ENCODE measurements at places on chromosomes 6 and 20.

- no peak for DNase-seq
Measured at GRCh38 chr6:134994431-134994830, 44.5 kb upstream of the ALDH8A1 start.

DNA sequence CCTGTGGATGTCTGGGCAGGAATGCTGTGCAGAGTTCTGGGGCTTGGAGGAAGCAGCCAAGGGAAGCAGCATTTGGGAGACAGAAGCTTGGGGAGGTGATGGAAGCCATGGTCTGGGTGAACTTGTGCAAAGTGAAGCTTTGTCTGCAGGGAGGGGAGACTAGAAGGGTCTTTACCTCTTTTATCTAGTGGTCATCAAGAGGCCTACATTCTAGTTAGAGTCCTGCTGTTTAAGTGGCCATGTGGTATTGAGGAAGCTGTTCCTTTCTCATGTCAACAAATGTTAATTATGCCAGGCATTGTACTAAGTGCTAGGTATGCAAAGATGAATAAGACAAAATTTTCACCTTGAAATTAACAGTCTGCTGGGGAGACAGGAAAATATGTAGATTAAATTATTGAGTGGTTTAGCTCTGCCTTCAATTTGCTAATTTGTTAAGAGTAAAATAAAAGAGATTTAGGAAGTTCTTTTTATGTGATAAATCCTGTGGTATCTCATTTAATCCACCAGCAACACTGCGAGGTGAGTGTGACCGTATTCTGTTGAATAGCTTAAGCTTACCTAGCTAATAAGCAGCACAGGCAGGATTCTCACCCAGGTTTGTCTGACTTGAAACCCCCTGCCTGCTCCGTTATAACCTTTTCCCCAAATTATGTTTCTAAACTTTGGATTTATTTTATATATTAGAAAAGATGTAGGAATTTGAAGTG, 43.1 kb downstream of the ARID1B start:
- no peak for DNase-seq

DNA sequence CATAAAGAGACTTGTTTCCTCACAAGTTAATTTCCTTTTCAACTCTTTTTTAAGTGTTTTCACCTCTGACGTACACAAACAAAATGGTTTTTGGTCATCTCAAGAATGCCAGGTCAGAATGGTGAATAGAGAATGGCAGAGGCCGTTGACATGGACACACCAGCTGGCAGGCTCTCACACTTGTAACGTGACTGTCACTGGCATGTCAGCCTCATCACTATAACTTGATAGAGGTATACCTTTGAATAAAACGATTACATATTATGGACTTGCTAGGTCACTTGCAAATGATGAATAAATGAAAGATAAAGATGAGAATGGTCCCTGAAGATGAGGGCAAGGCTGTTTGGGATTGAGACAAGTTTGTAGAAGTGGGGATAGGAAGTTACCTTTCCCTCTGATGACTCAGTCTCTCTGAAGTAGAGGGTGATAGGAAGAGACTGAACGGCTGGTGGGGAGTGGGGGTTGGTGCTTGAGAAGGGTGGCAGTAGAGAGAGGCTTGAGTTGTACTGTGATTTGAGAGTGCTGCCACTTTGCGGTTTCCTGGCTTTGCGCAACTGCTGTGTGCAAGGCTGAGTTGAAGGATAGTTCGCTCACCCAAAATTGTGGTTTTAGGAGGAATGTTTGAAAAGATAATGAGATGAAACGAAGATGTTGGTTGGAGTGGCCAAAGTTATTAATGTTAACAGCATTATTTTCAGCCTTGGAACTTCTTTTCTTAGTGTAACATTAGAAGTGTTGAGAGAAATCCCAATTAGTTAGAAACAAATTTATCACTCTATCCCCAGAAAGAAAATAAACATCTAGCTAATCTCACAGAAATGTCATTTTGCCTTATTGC, 30.3 kb downstream of the TBPL1 start:
- DNase-seq = peak; percentile 34

DNA sequence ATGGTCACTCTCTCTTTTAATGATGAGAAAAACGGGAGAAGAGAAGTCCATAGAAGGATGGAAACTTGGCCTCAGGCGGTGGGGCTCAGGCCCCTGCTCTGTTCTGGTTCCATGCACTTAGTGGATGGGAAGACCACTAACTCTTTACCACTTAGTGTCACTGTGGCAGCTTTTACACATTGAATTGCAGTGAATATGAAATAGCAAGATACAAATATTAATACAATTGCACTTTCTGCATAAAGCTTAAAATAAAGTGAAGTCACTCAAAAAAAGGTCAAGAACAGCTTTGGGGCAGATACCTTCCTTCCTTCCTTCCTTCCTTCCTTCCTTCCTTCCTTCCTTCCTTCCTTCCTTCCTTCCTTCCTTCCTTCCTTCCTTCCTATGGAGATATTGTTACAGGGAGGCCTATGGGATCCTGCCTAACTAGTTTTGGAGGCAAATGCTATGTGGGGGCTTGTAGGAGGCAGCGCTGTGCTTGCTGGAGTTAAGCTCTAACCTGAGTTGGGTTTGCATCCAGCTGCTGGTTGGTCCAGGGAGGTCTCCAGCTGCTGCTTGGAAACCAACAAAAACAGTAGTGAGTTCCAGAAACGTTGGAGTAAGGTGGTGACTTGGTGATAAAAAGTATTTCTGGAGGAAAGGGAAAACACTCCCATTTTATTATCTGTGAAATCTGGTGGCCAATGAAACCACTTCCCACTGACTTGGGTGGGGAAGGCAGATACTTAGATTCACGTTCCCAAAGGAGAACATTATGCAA, 62.3 kb upstream of the NKX2-2 start:
- DNase-seq = no peak

- no peak for DNase-seq
Measured at GRCh38 chr6:90654166-90654565, 67.3 kb upstream of the MAP3K7 start.

GRCh38 chr6:3733321-3733925, 18.1 kb downstream of the PXDC1 start:
- DNase-seq = no peak

- DNase-seq = no peak
Measured at GRCh38 chr6:83490217-83490807, 22.0 kb upstream of the PRSS35 start.

- DNase-seq = no peak
Measured at GRCh38 chr6:162913206-162913605, 185.4 kb downstream of the PACRG start.

GRCh38 chr20:40192081-40192480, 497.0 kb downstream of the MAFB start:
- DNase-seq = no peak

DNA sequence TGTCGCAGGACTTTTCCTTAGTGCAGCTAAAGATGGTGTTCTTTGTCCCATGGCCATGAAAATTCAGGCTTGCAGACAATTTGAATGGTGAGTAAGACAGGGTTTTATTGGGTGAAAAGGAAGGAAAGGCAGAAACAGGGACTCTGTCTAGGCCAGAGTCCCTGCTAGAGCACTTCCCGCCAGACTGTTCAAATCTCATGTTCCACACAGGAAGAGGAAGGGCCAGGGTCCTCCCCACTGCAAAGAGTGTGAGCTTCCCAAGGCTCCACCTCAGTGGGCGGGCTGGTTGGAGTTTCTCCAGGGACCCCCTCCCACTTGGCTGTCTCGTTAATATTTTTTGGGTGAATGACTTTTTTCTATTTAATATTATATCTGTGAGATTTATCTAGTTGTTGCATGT, 29.0 kb downstream of the COL19A1 start:
- DNase-seq = no peak

DNA sequence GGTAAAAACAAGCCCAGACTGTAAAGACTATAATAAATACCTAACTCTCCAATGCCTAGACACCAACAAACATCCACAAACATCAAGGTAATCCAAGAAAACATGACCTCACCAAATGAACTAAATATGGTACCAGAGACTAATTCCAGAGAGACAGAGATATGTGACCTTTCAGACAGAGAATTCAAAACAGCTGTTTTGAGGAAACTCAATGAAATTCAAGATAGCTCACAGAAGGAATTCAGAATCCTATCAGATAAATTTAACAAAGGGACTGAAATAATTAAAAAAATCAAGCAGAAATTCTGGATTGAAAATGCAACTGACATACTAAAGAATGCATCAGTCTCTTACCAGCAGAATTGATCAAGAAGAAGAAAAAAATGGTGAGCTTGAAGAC, 26.6 kb downstream of the NCOA6 start:
- no peak for DNase-seq

DNA sequence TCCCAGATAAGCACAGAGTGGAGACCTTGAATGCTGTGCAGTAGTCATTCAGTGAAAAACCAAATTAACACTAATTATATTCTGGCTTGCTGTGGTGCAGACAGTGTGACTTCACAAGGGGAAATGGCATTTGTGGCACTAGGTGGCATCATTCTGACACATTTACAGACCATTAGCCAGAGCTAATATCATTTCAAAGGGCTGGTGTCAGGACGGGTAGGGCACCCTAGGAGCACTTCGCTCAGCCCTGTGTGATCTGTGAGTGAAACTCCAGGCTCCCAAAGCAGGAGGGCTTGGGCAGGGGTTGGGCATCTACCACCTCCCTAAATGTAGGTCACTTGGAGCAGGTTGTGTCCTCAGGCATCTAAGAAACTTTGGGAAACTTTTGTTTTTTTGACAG, 555.8 kb downstream of the PKHD1 start:
- no peak for DNase-seq

DNA sequence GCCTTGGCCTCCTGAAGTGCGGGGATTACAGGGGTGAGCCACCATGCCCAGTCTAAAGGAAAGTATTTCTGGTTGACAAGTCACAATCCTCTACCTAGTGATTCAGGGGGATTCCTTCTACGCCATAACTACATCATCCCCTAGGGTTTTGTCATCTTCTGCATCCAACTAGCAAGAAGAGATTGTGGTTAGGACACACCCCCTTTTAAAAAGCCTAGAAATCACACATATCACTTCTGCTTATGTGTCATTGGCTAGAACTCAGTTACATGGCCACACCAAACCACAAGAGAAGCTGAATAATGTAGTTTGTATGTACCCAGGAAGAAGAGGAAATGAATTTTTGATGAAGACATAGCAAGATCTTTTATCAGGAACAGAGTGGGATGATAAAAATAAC, 14.7 kb upstream of the CHD6 start:
- no peak for DNase-seq

Data from activated CD4-positive, alpha-beta T cell treated with anti-CD3 and anti-CD28 coated beads, Interleukin-2, amount 50 U/mL, for 4 hours (primary cell).